ENCODE measurements at places on chromosomes 12 and 14.
A peak's percentile ranks its signal among the peaks of the same experiment; 100 is the strongest.

- no peak for DNase-seq
Observed at GRCh38 chr12:52993558-52993869, 12.7 kb upstream of the EIF4B start.

DNA sequence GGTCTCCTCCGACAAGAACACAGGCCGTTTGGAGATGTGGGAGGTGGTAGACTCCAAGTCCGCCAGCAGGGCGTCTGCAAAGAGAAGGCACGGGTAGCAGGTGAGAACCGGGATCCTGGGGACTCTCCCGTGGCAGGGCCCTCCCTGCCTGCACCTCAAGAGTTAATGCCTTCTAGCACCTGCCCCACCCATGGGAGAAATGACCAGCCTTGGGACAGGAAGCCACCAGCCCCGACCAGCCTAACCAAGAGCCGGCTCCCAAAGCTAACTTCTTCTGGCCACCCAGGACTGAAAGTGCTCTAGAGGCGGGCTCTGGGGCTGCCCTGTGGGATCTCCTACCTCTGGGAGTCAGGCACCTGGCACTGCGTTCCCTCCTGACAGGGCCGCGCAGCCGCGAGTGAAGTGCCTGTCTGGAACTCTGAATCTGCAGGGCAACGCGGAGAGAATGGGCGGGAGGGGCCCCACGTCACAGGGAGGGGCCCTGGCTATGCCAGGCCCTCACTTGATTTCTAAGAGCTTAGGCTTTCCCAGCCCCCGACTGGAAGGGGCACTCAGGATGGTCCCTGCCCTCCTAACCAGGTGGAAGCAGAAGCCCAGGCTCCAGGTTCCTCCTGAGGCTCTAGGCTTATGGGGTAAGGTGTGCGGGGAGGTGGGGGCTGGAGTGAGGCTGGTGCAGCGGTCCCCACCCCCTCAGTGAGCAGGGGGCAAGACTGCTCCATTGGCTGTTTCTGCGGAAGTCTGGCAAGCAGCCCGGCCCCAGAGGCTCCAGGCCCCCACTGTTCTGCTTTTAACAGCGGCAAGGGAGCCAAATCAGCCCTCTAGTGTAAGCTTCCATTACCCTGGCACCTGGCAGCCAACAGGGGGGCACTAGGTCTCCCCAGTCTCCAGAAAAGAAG, 23.6 kb upstream of the RPLP0 start:
- no peak for DNase-seq

GRCh38 chr14:99980299-99980698, 84.9 kb upstream of the EVL start:
- no peak for DNase-seq

DNA sequence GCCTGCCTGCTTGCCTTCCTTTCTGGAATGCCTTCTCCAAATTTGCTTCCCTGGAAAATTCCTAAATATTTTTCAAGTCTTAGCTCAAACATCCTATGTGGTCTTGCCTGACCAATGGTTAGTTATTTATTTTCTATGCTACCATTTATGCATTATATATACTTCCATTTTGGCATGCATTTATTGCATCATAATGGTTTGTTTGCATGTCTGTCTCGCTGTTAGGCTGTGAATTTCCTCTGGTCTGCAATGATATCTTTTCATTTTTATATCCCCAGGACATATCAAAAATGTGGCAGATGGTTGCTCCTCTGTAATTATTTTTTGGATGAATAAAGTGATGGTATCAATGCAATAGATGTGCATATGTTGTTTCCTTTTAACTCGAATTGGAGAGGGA, 30.5 kb downstream of the ATL1 start:
- no peak for DNase-seq

GRCh38 chr12:20421421-20421820, 53.1 kb downstream of the PDE3A start:
- DNase-seq, result peak; percentile 7

DNA sequence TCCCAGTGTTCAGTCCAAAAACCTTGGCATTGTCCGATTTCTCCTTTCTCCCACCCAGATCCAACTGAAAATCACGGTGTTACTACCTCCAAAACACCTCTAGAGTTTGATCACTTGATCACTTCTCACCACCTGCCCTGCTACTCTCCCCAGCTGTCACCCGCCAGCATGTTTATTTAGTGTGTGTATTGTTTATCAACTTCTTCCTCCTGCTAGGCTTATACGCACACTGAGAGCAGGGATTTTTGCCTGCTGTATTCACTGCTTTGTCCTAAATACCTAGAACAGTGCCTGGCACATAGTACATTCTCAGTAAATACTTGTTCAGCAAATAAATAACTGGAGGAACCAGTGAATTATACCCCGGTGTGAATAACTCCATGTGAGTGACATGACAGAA, 5.0 kb downstream of the BDKRB1 start:
- no peak for DNase-seq

DNA sequence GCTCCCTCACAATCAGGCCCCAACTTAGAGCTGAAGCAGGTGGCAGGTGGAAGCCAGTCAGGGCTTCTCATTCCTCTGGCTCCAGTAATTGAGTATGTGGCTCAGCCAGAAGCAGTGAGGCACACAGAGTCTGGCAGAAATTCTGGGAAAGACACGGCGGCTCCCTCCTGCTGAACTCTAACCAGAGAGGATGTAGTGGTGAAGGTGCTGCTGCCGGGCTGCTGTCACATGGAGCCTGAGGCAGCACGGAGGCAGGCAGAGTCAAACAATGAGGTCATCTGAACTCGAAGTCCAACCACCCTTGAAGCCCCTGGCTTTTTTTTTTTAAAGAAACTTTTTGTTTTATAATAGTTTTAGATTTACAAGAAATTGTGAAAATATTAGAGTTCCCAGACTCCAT, 33.4 kb upstream of the SMOC1 start:
- no peak for DNase-seq

DNA sequence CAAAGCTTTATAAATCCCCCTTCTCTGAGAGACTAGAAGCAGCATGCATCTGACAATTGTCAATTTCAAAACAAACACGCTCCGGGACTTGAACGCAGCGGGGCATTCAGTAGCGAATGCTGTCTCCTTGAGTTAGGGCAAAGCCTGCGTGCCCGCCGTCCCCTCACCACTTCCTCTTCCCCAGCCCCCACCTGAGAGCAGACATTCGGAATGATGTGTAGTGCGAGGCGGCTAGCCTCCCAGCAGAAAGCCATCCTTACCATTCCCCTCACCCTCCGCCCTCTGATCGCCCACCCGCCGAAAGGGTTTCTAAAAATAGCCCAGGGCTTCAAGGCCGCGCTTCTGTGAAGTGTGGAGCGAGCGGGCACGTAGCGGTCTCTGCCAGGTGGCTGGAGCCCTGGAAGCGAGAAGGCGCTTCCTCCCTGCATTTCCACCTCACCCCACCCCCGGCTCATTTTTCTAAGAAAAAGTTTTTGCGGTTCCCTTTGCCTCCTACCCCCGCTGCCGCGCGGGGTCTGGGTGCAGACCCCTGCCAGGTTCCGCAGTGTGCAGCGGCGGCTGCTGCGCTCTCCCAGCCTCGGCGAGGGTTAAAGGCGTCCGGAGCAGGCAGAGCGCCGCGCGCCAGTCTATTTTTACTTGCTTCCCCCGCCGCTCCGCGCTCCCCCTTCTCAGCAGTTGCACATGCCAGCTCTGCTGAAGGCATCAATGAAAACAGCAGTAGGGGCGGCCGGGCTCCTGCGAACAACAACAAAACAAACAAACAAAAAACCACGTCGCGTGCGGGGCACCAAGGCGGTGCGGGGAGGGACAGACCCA, 2.2 kb downstream of the PRMT8 start:
- no peak for DNase-seq

DNA sequence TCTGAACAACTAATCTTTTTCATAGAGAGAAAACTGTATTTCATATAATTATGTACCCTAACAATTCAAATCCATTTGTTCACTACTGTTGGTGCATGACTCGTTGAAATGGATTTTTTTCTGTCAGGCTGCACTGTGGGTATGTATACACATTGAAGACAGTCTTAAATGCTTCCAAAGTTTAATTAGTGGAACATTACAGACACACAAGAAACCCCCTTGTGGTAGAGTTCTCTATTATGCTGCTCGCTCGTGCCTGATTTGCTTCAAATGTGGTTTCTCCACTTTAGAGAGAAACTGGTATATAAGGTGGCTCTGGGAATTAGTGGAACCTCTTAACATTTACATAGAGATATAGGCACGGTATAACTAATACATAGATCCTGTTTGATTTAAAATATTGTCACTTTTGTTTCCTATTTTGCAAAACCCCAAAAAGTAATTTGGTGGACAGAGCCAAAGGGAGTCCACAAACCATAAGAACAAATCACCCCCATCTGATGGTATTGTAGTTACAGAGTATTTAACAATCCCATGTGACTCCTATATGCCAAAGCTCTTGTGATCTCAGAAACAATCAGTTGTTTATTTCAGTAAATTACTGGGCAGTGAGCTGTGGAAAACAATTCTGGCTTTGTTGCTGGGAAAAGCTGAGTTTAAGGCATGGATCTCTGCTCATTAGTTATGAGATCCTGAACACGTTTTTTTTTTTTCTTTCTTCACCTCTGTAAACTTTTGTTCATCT, 159.5 kb downstream of the BRMS1L start:
- peak; percentile 37 for DNase-seq

DNA sequence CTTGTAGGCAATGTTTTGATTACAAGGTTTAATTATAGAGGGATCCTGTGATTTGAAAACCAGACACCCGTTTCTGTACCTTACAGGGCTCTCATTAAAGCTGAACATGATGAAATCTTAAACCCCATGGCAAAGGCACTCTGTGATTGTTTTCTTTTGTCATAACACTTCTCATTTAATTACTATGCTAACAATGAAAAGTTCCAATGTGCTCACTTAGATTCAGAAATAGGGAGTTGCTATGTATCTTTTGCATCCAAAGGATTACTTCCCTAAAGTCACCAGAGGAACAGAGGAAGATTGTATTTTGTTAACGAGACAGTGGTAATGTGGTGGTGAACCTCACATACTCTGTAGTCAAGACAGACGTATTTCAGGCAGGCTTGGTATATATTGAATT, 81.5 kb upstream of the MYF6 start:
- DNase-seq, result no peak

DNA sequence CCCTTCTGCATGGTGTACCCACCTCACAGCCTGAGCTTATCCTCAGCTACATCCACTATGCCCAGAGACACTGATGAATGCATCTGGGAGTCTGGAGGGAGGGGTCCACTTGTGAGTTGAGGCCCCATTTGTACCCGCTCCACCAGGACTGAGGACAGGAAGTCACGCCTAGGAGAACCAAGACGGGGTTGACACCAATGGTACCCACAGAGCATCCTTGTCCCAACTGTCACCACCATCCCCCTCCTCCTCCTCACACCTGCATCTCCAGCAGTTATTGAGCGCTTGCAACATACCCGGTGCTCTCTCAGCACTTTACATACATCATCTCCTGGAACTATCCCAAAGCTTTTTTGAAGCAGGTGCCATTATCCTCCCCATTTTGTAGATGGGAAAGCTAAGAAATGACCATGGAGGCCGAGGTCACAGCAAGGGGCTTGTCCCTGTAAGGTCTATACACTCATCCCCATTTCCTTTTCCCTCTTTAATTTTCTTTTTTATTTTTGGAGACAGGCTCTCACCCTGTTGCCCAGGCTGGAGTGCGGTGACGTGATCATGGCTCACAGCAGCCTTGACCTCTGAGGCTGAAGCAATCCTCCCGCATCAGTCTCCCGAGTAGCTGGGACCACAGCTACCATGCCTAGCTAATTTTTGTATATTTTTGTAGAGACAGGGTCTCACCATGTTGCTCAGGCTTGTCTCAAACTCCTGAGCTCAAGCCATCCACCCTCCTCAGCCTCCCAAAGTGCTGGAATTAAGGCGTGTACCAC, 31.7 kb downstream of the DGLUCY start:
- no peak for DNase-seq

GRCh38 chr14:24078146-24078545, 6.8 kb downstream of the CPNE6 start:
- no peak for DNase-seq

DNA sequence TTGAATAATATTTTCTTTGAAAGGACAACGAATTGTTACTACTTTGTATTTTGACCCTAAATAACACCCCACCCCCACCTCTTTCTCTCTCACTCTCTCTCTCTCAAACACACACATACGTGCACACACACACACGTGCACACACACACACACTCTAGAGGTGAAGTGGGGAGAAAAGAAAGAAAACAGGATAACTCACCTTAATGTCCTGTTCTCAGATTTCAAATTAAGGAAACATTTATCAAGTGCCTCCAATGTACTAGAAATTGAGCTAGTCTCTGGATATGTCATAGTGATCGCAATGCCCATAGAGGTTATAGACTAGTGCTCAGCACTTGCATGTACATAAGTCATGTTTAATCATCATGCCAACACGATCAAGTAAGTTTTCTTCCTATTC, 1483.6 kb upstream of the SEL1L start:
- DNase-seq, result no peak

- DNase-seq, result peak; percentile 39
Observed at GRCh38 chr12:5051913-5052312, 8.2 kb downstream of the KCNA5 start.

DNA sequence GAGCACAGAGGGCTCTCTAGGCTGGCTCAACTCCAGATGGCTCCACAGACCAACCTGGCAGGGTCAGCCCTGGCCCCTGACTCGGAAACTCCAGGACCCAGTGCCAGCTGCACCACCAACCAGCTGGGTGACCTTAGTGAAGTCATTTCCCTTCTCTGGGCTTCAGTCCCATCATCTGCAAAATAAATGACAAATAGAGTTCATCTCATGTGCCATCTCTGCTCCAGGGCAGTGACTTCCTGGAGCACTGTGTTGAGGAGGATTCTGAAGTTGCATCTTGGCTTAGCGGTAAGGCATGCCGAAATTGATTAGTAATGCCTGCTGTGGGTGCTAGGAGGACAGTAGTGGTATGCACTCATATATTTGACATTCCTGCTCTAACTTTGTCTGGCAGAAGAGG, 31.5 kb downstream of the DTX1 start:
- DNase-seq, result no peak

All from GM12865 (cell line).